ENCODE measurements at places on chromosomes 4 and X.
A peak's percentile ranks its signal among the peaks of the same experiment; 100 is the strongest.

- no peak for DNase-seq
These were observed 104.7 kb downstream of the RASL11B start for GRCh38 chr4:52966781-52967180.

- DNase-seq = no peak
These were observed 14.0 kb upstream of the DUSP21 start for GRCh38 chrX:44829832-44830231.

GRCh38 chrX:1487401-1487800 is 34.7 kb upstream of the ASMTL start:
- DNase-seq = no peak

GRCh38 chrX:24955372-24955930 is 60.3 kb downstream of the ARX start:
- no peak for DNase-seq

DNA sequence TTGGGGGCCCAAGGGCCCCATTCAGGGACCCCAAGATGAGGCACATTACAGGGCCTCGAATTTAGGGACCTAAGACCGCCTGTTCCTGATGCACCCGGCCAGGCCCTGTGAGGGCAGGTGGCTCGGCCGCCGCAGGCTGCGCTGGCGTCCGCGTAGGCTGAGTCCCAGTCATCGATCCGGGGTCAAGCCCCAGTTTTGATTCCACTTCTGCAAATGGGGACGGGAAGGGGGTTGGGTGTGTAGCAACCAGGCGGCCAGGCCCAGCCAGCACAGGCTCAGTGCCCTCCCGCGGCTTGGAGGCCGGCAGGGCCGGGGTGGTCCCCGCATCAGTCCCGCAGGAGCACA is 327 bp downstream of the PNPLA4 start:
- DNase-seq = no peak

- no peak for DNase-seq
These were observed 454 bp downstream of the BTC start for GRCh38 chr4:74793757-74794381.

GRCh38 chrX:73481521-73481920 is 34.7 kb downstream of the CDX4 start:
- DNase-seq = no peak

GRCh38 chrX:12304261-12304660 is 166.0 kb downstream of the FRMPD4 start:
- no peak for DNase-seq

GRCh38 chrX:107654566-107654871 is 26.2 kb downstream of the PRPS1 start:
- DNase-seq = no peak

GRCh38 chr4:1265351-1265750 is 16.4 kb upstream of the CTBP1 start:
- DNase-seq = no peak

- DNase-seq = no peak
These were observed 118.8 kb upstream of the GYPA start for GRCh38 chr4:144259285-144259684.

- DNase-seq = no peak
These were observed 34.3 kb downstream of the ENPEP start for GRCh38 chr4:110510277-110510676.

- no peak for DNase-seq
These were observed 50.0 kb downstream of the COX18 start for GRCh38 chr4:73019462-73020047.

DNA sequence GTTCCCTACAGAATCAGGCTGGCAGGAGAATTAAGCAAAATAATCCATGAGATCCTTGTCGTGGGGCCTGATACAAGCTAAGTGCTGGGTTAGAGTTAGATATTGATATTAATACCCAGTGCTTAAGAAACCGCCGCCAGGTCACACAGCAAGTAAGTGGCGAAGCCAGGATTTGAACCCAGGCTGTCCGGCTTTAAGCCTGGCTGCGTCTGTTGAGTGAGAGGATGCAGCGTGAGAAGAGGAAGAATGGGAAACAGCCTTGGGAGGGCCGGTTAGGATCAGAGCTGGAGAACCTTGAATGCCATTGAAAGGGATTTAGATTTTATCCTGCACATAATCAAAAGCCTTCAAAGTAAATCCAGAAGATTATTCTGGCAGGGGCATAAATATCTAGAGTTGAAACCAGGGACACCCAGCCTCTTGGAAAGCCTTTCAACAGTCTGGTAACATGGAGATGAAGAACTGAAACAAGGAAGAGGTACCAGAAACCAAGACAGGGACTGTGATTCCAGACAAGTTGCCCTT is 64.8 kb upstream of the HELT start:
- no peak for DNase-seq

- no peak for DNase-seq
These were observed 212.5 kb upstream of the DKK2 start for GRCh38 chr4:107248571-107248970.

GRCh38 chr4:3368841-3369760 is 72.7 kb upstream of the HGFAC start:
- no peak for DNase-seq

DNA sequence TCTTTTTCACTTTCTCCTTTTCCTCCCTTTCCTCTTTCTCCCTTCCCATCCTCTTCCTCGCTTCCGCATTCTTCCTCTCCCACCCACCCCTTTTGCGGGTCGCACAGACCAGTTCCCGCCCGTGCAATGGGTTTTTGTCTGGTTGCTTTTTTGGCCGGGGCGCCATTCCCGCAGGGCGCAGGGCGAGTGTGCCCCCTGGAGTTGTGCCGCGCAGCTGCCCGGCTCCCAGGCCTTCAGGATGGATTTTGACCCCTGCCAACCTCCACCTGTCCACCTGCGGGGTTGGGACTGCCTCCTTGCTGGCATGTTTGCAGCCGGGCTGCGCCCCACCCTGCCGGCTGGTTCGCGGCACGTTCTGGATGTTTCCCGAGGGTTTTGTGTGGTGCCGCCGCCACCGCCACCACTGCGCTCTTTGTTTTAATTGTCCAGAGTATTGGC is 578 bp upstream of the SEL1L3 start:
- DNase-seq = peak; percentile 17

- peak; percentile 71 for DNase-seq
These were observed at the start of gene LONRF3 for GRCh38 chrX:118974088-118974907. Gene LONRF3, plus strand, starts transcription at chrX:118974618. Its CDS starts 163 bp downstream, at chrX:118974781.

DNA sequence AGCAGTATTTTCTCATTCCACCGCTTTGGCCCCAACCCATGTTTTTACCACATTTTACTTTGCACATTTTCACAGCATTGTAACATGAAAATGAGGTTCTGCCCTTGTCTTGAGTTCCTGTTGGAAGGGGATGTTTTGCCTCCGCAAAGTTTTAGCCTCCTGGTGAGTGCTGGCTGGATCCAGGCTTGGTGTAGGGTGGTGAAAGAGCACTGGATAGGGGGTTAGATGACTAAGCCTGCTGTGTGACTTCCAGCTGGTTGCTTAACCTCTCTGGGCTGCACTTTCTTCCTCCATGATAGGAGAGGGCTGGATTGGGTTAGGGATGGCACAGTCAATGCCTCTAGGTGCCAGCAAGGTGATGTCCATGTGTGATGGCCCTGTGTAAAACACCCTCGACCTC is 28.9 kb downstream of the CYTL1 start:
- no peak for DNase-seq

GRCh38 chr4:10074767-10075105 is 41.9 kb downstream of the WDR1 start:
- no peak for DNase-seq

DNA sequence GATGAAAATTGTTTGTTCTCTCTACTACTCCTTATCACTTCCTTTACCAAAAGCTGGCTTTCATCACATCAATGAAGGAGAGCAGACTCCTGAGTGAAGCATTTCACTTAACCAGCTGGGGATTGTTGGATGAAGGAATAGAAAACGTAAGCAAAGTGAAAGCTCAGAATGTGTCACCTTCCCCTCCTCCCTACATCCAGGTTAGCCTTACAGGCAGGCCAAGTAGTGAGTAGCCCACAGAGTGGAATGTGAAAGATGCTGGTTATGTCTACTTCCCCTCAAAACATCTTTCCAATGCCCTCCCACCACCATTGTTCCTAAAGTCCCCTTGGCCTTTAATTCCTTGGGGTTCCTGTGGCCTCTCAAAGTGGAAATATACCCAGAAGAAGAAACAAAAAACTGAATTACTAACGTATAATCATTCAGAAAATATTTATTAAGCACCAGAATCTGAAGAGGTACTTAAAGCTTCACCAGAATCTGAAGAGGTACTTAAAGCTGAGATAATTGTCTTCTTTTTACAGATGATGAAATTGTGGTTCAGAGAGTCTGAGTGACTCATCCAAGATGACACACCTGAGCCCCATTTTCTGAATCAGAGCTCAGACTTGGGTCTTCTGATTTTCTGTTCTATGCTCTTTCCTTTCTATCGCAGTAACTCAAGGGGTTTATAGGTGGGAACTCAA is 6.5 kb downstream of the P2RY4 start:
- DNase-seq = no peak

DNA sequence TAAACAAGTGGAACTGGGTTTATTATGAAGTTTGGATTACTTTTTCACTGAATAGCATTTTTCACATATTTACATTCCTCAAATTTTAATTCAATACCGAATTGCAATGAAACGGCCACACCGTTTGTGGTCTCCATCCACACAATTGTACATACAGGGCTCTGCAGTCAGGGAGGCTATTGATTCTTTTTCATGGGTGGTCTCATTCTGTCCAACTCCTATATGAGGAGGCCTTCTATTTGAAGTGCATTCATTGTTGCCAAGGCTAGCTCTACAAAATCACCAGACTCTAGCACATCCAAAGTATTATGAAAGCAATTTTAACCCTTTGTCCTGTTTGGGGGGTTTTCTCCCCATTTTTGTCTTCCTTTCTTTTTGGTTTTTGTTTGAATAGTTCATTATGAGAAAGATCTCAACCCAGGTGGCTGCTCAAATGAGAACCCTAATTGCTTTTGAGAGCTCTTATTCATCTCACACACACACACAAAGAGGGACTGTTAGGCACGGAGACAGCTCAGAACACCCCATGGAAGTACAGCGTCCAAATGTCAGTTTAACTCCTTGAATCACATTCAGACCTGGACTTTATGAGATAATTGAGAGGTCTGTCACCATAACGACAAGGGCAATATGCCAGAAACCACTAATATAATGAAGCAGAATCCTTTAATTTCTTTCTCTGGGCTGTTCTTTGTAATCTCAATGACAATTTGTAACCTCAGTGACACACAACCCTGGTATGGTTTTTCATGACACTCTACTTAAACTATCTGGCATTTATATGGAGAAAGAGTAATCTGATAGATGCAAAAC is 79.4 kb downstream of the NLGN4X start:
- DNase-seq = no peak

- DNase-seq = no peak
These were observed 39.4 kb downstream of the SAT1 start for GRCh38 chrX:23822397-23822796.

GRCh38 chrX:107701493-107702121 is 73.3 kb downstream of the PRPS1 start:
- no peak for DNase-seq

- peak; percentile 32 for DNase-seq
These were observed at the start of gene SOWAHB for GRCh38 chr4:76897536-76898384. Gene SOWAHB, minus strand, starts transcription at chr4:76898144. Its CDS starts 295 bp downstream, at chr4:76897849.

- DNase-seq = no peak
These were observed 4.8 kb downstream of the SOWAHD start for GRCh38 chrX:119763181-119763580.

DNA sequence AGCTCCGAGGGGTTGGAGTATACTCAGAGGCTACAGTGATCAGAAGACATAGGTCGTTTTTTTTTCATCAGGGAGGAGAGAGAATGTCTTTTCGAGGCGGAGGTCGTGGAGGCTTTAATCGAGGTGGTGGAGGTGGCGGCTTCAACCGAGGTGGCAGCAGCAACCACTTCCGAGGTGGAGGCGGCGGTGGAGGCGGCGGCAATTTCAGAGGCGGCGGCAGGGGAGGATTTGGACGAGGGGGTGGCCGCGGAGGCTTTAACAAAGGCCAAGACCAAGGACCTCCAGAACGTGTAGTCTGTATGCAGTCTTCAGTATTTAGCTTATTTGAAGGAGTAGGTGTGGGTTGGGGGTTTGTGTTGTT is 500 bp downstream of the GAR1 start:
- peak; percentile 49 for DNase-seq

DNA sequence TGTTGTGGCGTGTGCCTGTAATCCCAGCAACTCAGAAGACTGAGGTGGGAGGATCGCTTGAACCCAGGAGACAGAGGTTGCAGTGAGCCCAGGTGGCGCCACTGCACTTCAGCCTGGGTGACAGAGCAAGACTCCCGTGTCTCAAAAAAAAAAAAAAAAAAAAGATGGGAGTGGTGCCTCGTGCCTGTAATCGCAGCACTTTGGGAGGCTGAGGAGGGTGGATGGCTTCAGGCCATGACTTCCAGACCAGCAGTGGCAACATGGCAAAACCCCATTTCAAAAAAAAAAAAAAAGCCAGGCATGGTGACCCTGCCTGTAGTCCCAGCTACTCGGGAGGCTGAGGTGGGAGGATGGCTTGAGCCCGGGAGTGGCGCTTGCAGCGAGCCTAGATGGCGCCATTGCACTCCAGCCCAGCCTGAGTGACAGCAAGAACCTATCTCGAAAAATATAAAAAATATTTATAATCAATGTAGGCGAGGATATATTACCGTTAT is 27.0 kb downstream of the EIF2S3 start:
- peak; percentile 44 for DNase-seq

DNA sequence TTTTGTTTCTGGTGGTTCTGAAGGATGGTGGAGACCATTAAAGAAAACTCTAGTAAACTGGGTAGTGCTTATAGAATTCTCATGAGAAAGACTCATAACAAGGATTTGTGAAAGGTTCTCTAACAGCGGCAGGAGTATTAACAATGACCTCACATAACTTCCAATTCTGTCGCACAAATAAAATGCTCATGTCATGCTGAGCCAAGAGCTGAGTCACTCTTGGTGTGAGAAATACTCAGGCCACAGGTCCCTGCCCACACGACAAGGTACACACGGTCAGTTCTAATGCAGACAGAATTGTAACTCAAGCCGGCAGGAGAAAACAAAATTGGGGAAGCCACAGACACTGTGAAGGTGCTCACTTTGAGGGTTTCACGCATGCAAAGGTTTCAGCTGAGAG is 34.4 kb upstream of the C4orf50 start:
- DNase-seq = no peak

GRCh38 chr4:186685767-186686183 is 37.9 kb downstream of the FAT1 start:
- no peak for DNase-seq

- no peak for DNase-seq
These were observed 220.7 kb upstream of the EMCN start for GRCh38 chr4:100738196-100739165.

DNA sequence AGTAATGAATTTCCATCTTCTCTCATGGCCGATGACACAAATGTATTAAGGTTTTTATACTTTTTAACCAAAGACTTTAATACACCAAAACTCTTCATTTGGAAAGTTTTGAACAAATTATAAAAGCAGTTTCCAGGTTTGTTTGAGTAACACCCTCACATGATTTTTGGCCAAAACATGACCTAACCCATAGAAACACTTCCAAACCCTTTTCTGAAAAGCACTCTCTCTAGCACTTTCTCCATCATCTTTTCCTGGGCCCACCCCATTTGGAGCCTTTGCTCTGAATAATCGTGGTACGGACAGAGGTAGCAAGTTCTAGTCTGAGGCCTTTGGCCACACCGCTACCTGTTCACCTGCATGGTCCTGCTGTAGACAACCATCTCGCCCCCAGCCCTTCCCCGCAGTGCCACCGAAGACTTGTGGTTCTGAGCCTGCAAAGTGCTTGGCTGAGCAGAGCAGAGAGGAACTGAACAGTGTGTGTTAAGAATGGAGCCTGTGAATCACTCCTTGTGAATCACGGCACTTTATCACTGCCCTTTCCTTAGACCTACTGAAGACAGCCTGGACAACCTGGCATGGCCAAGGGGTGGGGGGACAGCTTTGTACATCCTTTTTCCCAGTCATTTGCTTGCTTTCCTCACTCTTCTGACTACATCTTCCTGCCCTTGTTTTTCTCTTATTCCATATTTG is 181.8 kb downstream of the PTTG2 start:
- no peak for DNase-seq

- no peak for DNase-seq
These were observed 267.4 kb downstream of the ANK2 start for GRCh38 chr4:113316879-113317278.

Data from activated naive CD4-positive, alpha-beta T cell treated with anti-CD3 and anti-CD28 coated beads, Interleukin-2, amount 50 U/mL, for 16 hours (primary cell).